ENCODE measurements at places on chromosomes 7 and 10.

GRCh38 chr10:5817322-5818047 lies 4.3 kb upstream of the GDI2 start:
- no peak for DNase-seq

- peak; percentile 82 for DNase-seq
Observed at GRCh38 chr7:117212969-117213877, 109.6 kb downstream of the WNT2 start.

- no peak for DNase-seq
Observed at GRCh38 chr10:18472977-18473376, 178.4 kb downstream of the NSUN6 start.

DNA sequence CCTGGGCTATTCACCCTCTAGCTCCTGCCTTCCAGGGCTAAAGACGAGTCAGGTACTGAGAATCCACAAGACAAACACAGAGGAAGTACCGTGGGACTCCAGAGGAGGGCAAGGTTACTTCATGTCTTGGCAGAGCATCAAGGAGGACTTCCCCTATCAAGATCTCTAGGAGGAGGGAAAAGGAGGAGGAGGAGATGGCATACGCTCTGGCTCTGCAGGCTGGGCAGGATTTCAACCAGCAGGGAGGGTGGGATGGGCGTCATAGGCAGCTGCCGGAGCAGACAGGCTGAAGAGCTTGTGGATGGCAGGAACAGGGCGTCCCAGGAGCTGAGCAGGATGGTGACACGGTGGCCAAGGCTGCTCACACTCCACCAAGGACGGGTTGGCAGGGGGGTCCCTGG lies 21.3 kb downstream of the MDH2 start:
- peak; percentile 93 for DNase-seq

- DNase-seq = no peak
Observed at GRCh38 chr7:112105584-112106530, 100.3 kb downstream of the DOCK4 start.

DNA sequence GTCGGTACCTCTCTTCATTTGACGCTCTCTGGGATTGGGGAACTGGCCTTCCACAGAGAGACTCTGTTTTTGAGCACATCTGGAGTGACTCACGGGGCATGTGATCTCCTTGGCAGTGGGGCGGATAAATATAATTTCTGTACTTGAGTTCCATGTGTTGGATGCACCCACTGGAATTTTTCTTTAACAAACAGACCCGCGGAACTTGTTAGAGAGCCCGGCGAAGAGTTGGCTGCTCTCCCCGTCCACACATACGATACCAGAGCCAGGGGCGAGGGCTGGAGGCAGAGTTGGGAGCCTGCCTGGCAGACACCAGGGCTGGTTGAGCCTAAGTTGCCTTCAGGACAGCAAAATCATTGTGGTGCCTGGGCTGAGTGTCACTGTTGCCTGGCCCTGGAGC lies at the start of gene FAM180A:
Gene FAM180A (minus strand): TSS at position 44 of the 400 bp plus-strand sequence. CDS start 233 bp downstream, outside the sequence.
- DNase-seq = no peak

- peak; percentile 45 for DNase-seq
Observed at GRCh38 chr7:143299840-143300239, 11.7 kb downstream of the CASP2 start.

GRCh38 chr10:1779796-1780195 lies 42.5 kb upstream of the ADARB2 start:
- DNase-seq = no peak

DNA sequence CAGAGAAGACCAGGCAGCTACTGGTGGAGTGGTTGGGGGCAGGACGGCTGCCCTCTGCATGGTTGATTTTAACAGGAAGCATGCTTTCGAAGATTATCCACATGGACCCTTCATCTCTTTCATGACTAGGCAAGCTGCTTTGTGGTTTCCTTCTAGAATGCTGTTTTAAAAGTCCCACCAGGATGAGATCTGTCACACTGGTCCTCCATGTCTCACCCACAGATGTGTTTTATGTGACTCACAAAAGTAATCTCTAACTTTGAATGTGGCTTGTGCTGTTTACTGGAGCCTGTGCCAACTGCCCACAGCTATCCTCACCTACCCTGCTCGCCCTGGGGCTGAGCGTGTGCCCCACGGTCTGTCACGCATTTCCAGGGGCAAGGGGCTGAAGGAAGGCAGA lies 188.8 kb downstream of the GFRA1 start:
- DNase-seq = no peak

DNA sequence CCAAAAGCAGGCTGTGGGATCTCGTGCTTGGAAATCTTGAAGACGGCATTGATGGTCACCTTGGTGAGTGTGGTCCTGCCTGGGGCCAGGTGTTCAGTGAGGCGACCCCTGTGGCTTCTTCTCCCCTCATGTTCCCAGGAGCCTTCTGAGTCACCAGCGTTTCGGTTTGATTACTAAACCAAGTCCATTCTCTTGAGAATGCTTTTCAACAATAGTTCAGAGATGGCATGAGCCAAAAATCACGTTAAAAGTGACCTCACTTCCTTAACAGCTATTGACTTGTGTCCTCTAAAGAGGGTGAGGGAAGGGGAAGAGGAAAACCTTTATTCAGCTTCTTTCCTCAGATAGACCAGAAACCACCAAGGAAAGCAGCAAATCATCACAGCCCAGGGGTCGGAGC lies 315.2 kb downstream of the GATA3 start:
- peak; percentile 5 for DNase-seq

DNA sequence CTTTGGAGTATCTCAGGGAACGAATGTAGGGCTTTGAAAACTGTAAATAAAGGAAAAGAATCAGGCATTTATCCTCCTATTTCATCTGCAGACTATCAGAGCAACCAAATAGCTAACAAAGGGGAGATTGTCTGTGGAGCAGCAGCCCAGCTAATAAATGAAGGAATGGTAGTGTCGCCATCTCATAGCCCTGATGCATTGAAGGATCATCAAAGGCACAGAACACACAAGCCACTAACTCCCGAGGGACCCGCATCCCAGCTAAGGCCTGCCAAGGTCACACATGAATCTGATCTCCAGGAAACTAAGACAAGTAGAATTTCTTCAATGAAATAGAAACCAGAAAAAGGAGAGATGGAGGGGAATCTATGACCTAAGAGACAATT lies 38.2 kb downstream of the CALML5 start:
- no peak for DNase-seq

- DNase-seq = peak; percentile 23
Observed at GRCh38 chr10:51073453-51074237, 642 bp upstream of the PRKG1 start.

- no peak for DNase-seq
Observed at GRCh38 chr10:49050906-49051305, 64.4 kb downstream of the VSTM4 start.

- DNase-seq = no peak
Observed at GRCh38 chr10:118332236-118332635, 9.9 kb downstream of the FAM204A start.
